ENCODE measurements at places on chromosomes 2 and 18.

DNA sequence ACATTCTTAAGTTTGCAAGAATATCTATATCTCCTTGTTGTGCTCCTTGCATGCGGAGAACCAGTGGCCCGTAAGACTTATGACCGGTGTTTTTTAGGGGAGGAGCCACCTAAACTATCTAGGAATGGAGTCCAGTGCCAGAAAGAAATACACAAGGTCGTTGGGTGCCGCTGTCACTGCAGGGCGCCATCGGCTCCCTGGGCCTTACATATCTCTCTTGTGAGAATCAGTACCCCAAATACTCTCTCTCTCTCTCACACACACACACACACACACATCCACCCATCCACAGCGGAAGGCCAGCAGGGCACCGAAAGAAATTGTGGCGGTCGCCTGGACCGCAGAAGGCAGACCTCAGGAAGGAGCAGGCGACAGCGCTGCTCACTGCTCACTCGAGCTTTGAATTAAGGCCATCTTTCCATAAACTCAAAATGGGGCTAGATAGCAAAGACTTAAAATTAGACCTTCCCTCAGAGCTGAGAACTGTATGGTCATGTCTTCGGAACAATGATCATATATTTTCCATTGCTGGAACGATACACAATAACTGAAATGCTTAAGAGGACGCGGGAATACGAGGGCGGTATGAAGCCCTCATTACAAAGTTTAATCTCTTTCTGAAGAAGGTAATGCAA, 10.4 kb downstream of the NR4A2 start:
- DNase-seq, result no peak

- DNase-seq, result no peak
Measured at GRCh38 chr2:25063876-25064660, 22.2 kb downstream of the EFR3B start.

- DNase-seq, result no peak
Measured at GRCh38 chr18:21759836-21760235, 19.2 kb downstream of the MIB1 start.

GRCh38 chr2:73035899-73036711, 35.4 kb downstream of the SFXN5 start:
- no peak for DNase-seq

GRCh38 chr2:205483095-205483494, 199.2 kb upstream of the NRP2 start:
- no peak for DNase-seq

- no peak for DNase-seq
Measured at GRCh38 chr2:239609607-239610310, 208.9 kb upstream of the HDAC4 start.

GRCh38 chr2:86232910-86233309, 33.7 kb downstream of the MRPL35 start:
- DNase-seq, result no peak

DNA sequence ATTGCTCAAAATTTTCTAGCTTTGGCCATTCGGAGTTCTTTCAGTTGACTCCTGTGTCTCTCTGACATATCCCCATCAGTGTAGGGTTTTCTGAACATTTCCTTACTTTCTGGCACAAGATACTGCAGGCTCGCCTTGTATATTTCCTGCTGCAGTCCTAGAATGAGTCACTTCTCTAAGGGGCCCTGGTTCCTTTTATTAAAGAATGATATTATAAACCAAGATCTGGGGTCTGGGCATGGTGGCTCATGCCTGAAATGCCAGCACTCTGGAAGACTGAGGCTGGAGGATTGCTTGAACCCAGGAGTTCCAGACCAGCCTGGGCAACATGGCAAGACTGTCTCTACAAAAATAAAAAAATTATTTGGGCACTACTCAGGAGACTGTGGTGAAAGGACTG, 3.0 kb upstream of the RPL37A start:
- peak; percentile 47 for DNase-seq

- DNase-seq, result no peak
Measured at GRCh38 chr2:16241166-16242160, 301.1 kb downstream of the MYCN start.

- peak; percentile 80 for DNase-seq
Measured at GRCh38 chr2:174662459-174662858, 64.9 kb upstream of the WIPF1 start.

GRCh38 chr18:54845787-54846186, 17.5 kb downstream of the RAB27B start:
- peak; percentile 27 for DNase-seq

- DNase-seq, result no peak
Measured at GRCh38 chr2:182553483-182553882, 126.6 kb upstream of the PDE1A start.

DNA sequence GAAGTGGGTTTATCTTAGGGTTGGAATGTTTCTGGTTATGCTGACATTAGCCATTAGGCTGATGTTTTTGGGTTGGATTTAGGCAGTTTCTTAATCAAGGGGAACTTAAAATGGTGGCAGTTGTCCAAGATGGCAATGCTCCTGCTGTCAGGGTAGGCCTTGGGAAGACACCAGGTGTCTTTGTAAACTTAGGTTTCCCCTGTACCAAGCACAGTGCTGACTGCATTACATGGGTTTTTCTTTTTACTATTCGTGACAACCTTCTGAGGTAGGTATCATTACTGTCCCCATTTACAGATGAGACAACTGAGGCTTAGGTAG, 528 bp upstream of the ATG16L1 start:
- no peak for DNase-seq

DNA sequence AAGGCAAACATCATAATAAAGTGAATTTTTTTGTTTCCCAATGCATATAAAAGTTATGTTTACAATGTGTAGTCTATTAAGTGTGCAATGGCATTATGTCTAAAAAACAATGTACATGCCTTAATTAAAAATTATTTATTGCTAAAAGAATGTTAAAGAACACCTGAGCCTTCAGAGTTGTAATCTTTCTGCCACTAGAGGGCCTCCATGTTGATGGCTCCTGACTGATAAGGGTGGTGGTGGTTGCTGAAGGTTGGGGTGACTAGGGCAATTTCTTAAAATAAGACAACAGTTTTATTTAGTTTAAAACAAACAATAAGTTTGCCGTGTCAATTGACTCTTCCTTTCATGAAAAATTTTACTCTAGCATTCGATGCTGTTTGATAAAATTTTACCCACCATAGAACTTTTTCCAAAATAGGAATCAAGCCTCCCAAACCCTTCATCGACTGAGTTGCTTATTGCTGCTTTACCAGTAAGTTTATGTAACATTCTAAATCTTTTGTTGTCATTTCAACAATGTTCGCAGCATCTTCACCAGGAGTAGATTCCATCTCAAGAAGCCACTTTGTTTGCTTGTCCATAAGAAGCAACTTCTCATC, 32.3 kb downstream of the MAP3K2 start:
- DNase-seq, result peak; percentile 15

- peak; percentile 96 for DNase-seq
Measured at GRCh38 chr2:84919885-84920580, 14.6 kb downstream of the TMSB10 start.

DNA sequence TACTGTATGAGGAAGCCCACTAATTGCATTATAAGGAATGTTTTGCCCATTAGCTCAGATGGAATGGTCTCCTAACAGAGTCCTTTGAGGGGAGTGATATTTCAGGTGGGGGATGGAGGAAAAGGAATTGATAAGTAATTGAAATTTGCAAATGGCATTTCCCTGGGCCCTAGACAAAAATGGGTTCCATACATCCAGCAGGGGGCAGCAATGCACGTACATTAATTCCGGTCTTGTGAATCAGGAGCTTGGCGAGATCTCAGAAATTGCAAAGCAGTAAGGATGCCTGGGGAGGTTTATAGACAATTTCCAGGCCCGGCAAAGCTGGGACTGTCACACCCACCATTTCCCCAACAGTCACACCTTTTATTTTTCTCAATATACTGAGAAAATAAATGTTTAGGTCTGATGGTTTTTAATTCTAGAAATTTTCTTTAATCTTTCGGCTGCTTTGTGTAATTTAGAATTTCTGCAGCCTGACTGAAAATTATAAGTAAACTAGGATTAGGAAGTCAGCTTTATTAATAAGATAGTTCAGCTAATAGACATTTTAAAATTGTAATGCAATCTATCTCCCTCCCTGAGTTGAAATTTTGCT, 122.8 kb downstream of the LYPD1 start:
- peak; percentile 75 for DNase-seq

GRCh38 chr2:200380091-200380561, 73.6 kb downstream of the SPATS2L start:
- DNase-seq, result no peak

DNA sequence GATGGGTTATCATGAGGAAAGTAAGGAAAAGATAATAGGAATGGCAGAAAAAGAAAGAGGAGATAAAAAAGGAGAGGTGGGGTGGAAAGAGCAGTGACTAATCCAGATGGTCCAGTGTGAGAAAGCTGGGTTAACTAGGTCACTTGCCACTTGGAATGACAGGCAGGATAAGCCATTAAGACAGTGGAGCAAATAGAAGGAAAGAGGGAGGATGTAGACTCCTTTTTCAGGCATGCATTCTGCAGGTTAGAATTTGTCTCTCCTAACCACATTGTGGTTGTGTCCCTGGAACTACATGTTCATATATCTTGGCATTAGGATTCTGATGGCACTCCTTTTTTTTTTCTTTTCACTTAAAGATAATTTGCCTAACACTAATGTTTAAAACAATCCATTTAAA, 13.4 kb upstream of the NEMP2 start:
- DNase-seq, result no peak

DNA sequence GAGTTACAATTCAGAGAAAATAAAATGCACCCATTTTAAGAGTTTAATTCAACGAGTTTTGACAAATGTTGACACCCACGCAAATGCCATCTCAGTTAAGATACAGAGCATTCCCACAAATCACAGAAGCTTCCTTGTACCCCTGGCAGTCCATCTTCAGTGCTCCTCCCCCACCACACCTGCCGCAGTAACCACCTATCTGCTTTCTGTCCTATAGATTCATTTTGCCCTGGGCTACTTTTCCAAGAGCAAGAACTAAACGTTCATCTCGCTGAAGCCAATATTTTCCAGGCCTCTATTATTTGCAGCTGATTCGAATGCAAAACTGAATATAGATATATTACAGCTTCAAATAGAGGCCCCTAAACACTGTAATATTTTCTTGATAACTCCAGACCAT, 13.4 kb upstream of the HPCAL1 start:
- DNase-seq, result no peak

DNA sequence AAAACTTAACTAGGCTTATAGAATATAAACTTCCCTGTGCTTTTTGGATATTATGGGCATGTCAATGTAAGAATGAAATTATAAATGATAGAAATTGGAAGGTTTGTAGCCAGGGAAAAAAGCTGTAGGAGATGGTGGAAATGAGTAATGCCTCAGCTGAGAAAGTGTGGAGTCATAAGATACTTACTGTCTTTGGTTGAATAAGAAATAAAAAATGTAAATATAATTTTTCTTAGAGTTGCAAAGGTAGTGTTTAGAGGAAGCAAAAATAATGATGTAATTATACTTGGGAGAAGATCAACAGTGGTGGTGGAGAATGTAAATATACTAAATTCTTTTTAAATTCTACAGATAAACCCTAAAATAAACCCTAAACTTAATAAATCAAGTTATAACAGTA, 26.2 kb upstream of the RND3 start:
- DNase-seq, result peak; percentile 62

DNA sequence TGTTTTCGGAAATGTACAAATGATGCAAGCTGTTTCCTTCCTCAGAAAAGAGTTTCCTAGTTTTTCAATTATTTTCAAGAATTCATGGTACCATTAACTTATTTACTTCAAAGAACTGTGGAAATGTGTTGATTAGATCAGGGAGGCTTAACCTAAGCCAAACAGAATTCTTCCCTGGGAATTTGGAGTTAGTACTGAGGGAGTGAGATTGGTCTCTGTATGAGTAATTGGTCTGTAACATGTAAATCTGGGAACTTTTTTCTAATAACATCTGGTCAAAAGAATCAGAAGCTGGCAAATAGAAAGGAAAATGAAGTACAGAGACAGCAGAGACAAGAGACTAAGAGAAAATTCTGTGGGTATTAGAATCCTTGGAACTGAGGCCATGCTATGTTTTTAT, 145.8 kb downstream of the BABAM2 start:
- DNase-seq, result no peak

- DNase-seq, result no peak
Measured at GRCh38 chr2:109102588-109103233, 26.3 kb upstream of the SH3RF3 start.

GRCh38 chr2:58202404-58202803, 38.7 kb downstream of the FANCL start:
- no peak for DNase-seq

DNA sequence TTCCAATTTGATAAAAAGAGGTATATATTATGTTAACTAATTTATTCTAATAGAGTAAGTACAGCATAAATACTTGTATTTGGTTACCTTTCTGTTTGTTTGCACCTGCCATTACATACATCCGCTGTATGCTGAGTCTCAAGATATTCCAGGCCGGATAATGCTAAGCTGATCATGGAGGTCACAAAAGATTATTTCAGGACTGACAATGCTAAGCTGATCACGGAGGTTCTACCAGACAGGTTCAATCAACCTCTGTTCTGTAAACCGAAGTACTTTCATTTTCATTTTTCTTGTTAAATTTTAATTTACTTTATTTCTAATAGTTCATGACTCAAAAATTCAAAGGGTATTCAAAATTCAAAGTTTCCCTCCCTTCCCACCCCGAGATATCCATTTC, 31.1 kb downstream of the PNO1 start:
- DNase-seq, result no peak

GRCh38 chr18:78563110-78563509, 416.5 kb upstream of the SALL3 start:
- DNase-seq, result no peak

DNA sequence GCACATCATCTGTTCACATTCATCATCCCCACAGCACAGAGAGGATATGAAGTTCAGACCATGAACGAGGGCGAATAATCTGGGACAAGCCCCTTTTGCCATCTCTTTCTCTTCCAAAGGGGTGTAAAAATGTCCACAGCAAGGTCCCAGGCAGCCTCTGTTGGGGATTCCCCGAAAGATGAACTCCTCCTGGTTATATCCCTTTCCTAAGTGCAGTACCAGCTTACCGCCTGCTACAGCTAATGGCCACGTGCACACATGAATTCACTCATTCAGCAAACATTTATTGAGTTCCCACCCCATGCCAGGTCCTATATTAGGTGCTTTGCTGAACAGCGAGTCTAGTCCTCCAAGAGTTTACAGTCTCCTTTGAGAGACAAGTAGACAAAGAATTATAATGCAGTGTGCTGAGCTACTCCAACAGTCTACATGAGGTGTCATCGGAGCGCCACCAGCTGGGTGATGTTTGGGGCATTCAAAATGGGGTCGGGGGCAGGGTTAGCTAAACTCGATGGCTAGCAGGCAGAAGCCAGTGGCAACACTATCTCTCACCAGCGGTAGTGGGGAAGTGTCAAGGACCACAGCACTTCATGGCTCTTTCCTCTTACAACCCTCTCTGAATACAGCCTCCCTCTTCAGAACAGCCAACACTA, 228.9 kb downstream of the TMEM163 start:
- DNase-seq, result no peak

GRCh38 chr2:156464106-156464505, 27.9 kb downstream of the GPD2 start:
- DNase-seq, result no peak

- DNase-seq, result no peak
Measured at GRCh38 chr18:60024345-60024744, 124.5 kb downstream of the PMAIP1 start.

GRCh38 chr2:238404406-238405216, 22.1 kb upstream of the ASB1 start:
- no peak for DNase-seq

All from EL (cell line).